ENCODE measurements at places on chromosomes 7 and 10.

DNA sequence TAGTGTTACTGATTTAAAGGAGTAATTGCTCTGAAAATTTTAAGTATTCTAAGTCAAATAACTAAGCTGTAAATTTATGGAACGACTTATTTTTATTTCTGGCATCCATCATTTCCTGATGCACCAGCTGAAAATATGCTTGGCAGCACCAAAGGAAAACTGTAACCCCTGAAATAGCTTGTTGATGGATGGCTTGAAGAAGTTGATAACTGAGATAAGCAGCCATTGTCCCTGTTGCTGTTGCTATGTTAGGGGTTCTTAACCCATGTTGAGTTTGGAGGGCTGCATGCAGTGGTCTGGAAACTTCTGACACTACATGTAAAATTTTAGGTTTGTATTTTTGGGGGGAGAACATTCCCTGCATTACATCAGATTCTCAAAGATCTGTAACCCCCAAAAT lies 30.6 kb downstream of the RPA3 start:
- DNase-seq = no peak

DNA sequence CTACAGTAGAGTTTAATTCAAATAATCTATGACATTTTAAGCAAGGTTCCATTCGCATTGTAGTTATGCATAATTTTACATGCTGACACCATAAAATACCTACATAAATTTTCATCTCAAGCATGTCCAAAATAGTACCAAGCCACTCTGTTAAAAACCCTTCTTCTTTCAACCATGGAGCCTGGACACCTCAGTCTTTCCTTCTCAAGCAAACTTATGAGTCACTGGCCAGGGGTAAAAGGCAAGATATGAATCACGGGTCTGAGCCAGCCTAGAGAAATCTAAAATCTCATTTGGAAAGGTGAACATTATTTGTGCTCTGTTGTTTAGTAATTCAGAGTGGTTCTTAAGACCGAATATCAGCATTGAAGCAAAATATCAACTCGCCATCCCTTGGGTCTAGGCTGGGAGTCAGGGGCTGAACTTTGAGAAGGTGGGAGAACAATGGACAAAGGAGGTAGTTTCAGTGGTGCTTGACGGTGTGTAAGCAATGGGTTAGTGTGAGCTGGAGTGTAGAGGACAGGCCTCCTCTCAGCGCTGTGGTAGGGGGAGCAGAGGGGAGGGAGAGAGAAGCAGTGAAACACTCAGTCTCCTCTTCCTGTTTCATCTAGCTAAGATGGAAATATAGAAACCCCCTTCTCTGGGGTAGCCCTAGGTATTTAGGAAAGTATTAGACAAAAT lies 19.1 kb upstream of the GPAM start:
- DNase-seq = no peak

GRCh38 chr7:149843566-149843965 lies 5.4 kb downstream of the ZNF862 start:
- DNase-seq = no peak

GRCh38 chr10:73644015-73644743 lies 2.9 kb upstream of the MYOZ1 start:
- DNase-seq = peak; percentile 76

GRCh38 chr7:69282946-69283345 lies 315.3 kb upstream of the AUTS2 start:
- DNase-seq = peak; percentile 4

- DNase-seq = no peak
These were observed 592.7 kb downstream of the INHBA start for GRCh38 chr7:41110186-41110585.

DNA sequence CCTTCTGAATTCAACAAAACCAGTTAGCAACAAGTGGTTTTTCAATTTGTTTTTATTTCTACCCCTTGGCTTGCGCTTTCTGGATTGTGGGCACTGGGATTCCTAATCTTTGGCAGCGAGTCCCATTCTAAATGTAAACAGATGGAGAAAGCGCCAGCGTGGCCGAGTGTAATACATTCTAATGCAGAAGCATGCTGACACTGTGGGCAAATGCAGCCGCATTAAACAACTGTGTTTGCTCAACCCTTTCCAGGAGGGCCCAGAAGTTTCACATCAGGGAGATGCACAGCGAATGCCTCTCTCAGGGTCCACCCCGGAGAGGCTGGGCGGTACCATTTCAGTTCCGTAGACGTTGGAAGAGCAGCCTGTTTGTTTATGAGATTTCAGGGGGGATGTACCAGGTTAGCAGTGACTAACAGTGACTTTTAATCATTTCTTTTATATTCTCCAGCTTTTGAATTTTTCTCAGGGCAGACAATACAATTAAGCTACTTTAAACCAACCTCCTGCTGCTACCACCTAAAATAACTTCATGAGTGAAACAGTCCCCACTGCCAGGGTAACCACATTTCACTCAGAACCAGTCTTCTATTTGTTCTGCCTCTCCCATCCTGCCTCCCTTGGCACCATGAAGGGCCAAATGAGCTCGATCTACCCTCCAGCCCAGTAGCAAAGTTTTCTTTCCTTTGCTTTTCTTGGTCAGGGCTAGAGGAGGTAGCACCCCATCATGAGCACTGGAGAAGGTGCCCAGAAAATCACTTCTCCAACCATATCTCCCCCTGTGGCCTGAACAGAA lies 164.2 kb upstream of the ITGB1 start:
- no peak for DNase-seq

DNA sequence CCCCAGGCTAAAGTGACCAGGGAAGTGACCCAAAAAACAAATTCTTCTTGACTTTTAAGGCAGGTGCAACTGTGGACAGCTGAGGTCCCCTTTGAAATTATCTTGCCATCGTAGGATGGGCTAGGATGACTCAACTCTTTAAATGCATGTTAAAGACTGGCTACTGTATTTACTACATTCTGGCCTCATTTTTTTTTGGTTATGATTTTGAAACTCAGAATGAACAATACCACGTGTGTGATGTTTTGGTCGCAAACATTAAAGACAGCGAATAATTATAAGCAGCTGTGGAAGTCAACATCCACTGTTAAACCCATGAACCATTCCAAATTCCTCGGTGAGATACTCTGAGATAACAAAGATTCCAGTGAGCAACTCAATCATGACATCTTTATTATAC lies 1.2 kb upstream of the SLC13A4 start:
- DNase-seq = no peak

DNA sequence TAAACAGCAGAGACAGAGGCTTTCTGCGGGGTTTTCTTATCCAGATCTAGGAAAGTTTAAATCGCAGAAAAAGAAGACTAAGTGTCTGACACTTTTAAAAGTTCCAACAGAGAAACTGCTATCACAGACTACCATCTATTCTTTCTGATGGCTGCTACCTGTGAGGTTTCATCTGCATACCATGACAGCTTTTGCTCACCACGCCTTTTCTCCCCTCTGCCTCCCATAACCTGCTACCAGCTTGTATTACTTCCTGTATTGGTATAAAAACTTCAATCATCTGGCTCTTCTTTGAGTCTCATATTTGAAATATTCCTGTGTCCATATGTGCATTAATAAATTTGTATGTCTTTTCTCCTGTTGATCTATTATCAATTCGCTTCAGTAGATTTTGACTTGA lies 34.1 kb upstream of the RTKN2 start:
- no peak for DNase-seq

DNA sequence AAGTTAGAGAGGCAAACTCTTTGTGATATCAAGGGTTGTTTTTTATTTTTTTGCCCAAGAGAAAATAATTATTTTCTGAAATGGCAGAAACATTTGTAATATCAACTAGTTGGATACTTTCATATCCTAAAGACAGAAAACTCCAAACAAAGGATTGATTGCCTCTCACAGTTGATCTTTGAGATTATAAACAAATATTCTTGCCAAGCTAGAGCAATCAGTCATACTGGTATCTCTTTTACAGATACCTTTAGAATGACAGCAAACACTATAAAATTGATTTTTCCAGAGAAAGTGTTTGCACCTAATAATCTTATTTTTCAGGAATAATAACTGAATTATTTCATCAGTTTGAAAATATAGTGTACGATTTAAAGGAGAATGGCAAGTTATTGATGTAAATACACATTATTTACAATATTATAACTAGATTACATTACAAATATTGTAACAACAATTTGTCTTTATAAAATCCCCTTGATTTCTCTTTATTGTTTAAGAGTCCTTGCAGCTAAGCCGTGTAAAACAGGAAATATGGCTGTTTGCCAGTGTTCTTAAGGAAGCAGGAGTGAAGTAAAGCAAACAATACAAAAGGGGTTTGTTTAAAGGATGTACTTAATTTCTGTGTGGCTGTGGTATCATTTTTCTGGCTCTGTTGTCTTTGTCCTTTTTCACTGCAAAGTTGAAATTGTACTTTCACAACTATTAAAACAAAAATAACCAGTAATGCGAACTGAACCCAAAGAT lies 58.4 kb downstream of the MAPK8 start:
- peak; percentile 85 for DNase-seq

- no peak for DNase-seq
These were observed 148.7 kb downstream of the FGFR2 start for GRCh38 chr10:121449482-121449924.

DNA sequence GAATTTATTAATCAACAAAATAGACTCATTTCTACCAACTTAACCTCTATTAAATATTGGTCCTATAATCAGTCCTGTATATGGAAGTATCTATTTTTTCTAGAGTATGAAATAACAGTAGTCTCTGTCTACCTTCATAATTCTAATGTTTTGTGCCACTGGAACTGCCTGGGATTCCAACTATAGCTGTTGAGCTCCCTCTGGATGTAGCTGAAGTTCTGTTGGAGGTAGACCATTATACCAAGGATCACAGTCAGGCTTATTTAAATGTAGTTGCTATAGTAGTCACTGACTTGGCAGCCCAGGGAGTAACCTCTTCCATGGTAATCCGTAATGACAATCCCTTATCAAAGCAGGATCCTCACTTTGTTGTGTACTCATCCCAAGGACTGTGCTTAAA lies 48.5 kb upstream of the PHYHIPL start:
- DNase-seq = no peak

GRCh38 chr7:156101355-156101754 lies 289.1 kb upstream of the SHH start:
- no peak for DNase-seq

- no peak for DNase-seq
These were observed 2.2 kb downstream of the PDZD7 start for GRCh38 chr10:101028446-101029337.

- DNase-seq = no peak
These were observed 2.8 kb downstream of the CALHM3 start for GRCh38 chr10:103476046-103476768.

DNA sequence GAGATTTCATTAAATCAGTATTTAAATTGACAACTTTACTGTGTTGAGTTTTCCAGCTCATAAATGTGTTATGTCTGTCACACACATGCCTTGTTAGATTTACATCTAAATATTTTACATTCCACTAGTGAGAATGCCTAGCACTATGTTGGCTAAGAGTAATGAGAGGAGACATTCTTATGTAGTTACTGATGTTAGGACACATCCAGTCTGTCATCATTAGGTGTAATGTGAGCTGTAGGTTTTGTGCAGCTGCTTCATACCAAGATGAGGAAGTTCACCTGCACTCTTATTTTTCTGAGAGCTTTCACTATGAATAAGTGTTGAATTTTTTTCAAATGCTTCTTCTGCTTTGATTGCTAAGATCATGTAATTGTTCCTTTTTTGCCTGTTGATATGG lies 218.0 kb upstream of the IGFBP3 start:
- DNase-seq = no peak
